ENCODE measurements at places on chromosomes 2 and 18.

DNA sequence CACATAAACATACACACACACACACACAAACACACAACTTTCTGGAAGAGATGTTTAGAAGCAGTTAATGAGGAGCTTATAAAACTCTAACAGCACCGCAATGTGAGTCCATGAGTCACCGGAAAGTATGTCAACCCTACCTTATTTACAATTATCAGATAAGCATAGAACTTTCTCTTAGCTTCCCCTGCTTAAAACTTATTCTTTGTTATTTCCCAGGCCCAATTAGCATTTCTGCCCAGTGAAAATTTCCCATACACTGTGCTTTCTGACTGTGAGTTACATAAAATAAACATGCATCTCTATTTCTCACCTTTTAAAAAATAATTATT, 737.6 kb downstream of the LRP1B start:
- DNase-seq: no peak

- DNase-seq: no peak
Observed at GRCh38 chr2:183207110-183207509, 82.9 kb downstream of the NUP35 start.

DNA sequence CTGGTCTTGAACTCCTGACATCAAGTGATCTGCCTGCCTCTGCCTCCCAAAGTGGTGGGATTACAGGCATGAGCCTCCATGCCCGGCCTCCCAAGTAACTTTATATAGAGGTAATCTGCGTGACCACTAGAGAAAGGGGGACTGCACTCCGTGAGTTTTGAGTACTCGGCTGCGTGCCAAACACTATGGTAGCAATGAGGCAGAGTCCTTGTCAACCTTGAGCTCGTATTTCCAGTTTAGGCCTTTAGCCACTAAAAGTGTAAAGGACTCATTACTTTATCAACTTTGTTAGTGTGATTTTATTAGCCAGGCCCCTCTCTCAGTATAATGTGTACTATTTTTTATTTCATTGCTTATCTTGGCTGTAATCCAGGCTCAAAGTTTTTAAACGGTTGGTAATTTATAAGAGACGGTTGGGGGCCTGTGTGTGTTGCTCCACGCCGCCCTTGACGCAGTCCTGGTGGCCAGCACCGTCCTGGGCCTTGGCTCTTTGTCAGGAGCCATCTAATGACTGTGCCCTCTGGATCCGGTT, 56.2 kb downstream of the ZCCHC2 start:
- no peak for DNase-seq

DNA sequence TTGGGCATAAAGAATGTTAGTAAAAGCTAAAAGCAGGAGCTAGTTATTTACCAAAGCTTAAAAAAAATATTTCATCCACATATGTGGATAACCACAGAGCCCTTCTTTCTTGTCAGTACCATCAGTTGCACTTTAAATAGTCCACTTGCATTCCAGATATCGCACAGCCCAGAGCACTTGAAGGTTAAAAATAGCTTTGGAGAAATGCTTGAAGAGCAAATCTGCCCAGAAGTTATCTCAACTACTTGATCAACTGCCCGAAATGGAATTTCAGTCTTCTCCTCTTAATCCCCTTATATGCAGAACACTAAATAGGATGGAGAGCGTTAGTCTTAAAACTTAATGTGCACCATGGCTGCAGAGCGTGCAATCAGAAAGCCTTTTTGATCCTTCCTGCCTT, 148.3 kb downstream of the PLEKHA3 start:
- DNase-seq: no peak

- no peak for DNase-seq
Observed at GRCh38 chr2:166157578-166157977, 29.8 kb upstream of the SCN1A start.

DNA sequence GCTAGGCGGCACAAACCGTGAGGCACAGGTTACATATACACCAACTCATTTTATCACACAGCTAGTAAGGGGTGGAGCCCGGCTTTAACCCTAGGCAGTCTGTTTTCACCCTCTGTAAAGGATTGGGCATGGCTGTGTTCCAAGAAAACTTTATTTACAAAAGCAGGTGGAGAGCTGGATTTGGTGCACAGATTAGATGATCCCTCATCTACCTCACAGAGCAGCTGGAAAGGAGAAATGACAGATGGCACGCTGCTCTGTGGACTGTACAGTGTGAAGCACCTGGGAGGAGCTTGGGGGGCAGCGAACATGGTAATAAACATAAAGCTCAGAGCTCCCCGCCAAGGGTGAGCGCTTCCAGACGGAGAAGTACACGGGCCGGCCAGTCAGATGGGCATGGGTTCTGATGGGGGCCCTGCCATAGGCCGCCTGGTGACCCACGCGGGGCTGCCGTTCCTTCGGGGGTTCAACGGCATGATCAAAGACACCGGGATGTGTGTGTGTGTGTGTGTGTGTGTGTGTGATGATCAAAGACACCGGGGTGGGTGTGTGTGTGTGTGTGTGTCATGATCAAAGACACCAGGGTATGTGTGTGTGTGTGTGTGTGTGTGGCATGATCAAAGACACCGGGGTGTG, 862 bp upstream of the TMEM177 start:
- no peak for DNase-seq

- DNase-seq: no peak
Observed at GRCh38 chr2:20657522-20658235, 6.8 kb upstream of the HS1BP3 start.

GRCh38 chr18:7879717-7880116, 312.6 kb downstream of the PTPRM start:
- no peak for DNase-seq

DNA sequence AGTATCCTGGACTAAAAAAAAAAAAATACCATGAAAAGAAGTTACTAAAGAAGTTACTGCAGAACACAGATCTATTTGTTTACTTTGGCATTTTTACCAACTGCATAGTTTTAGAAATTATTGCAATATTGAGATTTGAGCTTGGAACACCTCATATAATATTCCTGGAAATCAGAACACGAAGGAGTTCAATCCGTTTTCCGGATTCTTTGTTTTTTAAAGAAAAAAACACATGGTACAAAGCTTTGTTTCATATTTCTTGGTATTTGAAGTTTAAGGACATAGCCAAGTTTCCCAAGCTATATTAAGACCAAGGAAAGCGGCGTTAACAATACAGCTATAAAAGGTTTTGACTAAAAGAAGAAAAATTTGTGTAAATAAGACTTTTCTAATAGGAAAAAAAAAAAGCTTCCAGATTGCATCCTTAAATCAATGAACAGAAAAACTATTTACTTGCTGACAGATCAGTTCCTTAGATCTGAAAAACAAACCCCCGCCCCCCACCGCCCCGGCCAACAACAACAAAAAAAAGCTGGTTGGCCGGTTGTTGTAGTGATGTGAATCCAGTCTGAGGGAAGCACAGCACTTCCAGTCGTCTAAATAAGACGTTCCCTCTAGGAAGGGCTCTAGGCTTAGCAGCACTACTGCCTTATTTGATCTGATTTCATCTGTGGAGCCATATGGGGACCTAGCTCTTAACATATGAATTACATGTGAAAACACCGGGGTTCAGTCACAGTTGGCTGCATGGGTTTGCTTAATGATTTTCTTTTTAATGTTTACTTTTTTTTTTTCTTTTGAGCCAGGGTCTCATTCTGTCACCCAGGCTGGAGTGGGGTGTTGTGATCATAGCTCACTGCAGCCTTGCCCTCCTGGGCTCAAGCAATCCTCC, 2.5 kb upstream of the RHOB start:
- DNase-seq: no peak

- no peak for DNase-seq
Observed at GRCh38 chr2:197240421-197241041, 70.0 kb downstream of the ANKRD44 start.

DNA sequence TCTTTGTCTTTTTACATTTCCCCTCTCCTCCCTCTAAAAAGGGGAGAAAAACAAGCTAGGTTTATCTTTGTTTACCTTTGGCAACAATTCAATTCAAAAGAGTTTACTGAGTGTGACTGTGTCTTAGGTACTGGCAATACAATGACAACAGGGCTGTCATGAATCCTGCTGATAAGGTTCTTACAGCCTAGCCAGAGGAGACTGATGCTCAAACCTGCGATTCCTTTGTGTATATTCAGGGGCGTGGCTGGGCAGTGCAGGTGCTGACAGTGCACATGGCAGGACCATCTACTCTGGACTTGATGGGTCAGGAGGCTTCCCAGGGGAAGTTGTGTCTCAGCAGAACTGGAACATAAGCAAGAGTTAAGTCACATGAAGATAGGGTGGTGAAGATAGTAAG, 23.2 kb upstream of the TTN start:
- no peak for DNase-seq

DNA sequence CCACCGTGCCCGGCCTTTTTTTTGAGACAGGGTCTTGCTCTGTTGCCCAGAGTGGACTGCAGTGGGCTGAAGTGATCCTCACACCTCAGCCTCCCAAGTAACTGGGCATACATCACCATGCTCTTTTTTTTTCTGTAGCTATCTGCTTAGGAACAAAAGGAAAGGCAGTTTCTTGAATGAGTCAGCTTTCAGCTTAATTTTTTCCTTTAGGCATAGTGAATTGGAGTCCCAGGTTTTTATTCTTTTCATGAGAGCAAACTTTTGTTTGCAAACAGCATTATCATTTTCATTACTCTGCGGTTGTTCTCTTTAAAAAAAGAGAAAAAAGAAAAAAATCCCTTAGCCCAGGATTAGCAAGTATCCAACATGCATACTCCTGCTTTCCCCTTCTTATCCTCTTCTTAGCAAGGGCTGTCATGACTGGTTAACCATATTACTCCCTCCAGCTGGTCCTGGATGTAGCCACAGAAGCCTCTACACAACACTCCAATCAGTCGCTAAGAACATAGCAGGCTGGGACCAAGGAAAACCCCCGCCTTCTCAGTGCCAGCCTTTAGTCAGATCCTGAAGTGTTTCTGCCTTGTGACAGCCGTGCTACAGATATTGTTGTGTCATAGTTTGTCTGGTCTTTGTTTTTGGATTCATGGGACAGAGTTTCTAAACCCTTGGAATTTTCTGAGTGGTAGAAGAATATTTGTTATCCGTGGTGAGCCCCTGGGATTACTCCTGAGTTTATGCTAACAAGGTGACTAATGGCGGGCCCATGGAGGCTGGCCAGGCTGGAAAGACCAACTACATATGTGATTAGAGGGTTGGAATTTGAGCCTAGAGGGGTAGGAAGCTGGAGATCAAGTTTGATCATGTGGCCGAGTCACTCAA, 23.3 kb upstream of the ST3GAL5 start:
- DNase-seq: no peak

GRCh38 chr2:18925296-18925695, 335.9 kb upstream of the NT5C1B start:
- no peak for DNase-seq

DNA sequence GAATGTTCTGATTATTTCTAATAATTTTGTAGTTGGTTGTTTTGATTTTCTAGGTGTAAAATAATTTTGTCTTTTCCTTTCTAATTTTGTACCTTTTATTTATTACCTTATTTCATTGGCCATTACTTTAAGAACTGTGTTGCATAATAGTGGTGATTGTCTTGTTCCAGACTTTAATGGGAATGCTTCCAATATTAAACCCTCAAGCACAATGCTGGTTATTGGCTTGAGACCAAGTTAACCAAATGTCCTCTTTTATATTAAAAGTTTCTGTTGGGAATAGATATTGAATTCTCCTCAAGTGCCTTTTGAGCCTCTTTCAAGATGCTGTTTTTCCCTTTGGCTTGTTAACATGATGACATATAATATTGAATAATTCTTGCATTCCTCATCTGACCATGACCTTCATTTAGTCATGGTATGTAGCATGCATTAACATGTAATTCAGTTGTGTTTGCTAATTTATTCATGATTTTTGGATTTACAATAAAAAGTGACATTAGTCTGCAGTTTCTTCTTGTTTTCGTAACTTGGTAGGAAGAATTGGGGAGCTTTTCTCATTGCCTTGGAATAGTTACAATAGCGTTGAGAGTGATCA, 141.7 kb downstream of the DIS3L2 start:
- no peak for DNase-seq

DNA sequence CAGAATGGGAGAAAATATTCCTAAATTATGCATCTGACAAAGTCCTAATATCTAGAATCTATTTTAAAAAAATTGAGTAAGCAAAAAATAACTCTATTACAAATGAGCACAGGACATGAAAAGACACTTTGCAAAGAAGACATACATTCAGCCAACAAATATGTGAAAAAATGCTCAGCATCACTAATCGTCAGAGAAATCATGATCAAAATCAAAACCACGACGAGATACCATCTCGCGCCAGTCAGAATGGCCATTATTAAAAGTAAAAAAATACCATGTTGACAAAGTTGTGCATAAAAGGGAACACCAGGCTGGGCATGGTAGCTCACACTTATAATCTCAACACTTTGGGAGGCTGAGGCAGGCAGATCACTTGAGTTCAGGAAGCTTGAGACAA, 63.5 kb downstream of the EVA1A start:
- DNase-seq: no peak

DNA sequence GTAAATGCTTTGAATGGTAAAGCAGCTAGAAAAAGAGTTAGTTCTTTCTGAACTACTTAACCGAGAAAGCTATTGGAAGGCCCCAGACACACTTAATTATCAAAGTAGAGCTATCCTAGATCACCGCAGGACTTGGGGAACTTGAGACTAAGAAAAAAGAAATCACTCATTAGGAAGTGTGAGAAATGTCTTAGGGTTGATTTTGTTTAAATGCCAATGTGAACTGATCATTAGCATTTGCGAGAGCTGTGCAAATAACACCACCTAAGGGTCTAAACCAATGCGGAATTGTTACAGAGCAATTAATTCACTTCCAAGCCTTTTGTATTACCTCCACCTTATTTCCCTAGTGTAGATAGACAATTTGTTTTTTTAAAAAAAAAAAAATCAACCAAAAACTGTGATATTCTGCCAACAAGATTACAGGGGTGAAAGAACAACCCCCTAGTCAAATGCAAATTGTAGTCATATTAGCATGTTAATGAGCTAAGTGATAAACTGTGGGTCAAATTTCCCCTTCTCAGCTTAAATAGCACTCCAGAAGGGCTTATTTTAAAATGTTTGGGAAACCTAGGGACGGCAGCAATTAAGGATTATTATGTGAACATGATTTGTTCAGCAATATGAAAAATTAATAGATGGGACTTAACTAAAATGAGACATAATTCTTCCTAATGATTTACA, 246.2 kb upstream of the STON1 start:
- no peak for DNase-seq

GRCh38 chr2:65438137-65438899, 5.9 kb upstream of the SPRED2 start:
- DNase-seq: no peak

GRCh38 chr2:221958224-221958623, 340.6 kb downstream of the PAX3 start:
- DNase-seq: no peak

- DNase-seq: no peak
Observed at GRCh38 chr2:206457188-206457634, 13.9 kb downstream of the ADAM23 start.

GRCh38 chr2:45855374-45855773, 203.9 kb downstream of the PRKCE start:
- no peak for DNase-seq

DNA sequence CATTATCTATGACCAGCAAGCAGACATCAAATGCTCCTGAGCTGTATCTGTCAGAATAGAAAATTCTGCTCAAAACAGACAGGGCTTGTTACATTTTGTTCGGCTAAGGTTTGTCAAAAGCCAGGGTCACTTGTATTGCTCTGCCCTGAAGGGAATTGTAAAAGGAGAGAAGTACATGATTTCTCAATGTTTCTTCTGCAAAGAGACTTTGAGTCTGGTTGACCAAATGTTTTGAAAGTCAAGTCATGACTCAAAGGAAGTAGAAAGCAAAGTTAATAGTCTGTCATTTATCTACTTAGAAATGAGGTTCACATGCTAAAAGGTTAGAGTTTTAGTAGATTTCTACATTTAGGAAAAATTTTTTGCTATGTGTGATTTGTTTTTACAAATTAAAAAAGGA, 1624.1 kb upstream of the ZEB2 start:
- DNase-seq: no peak

- no peak for DNase-seq
Observed at GRCh38 chr18:48490641-48491293, 48.1 kb upstream of the CTIF start.

Measured in RKO (cell line).